ENCODE measurements at places on chromosomes 7 and 10.
A peak's percentile ranks its signal among the peaks of the same experiment; 100 is the strongest.

GRCh38 chr7:71507680-71508602 lies 376.0 kb downstream of the GALNT17 start:
- DNase-seq, result no peak

GRCh38 chr7:155811560-155811894 lies 736 bp downstream of the SHH start:
- DNase-seq, result no peak

GRCh38 chr7:485188-486081 lies 34.2 kb downstream of the PDGFA start:
- DNase-seq, result no peak

DNA sequence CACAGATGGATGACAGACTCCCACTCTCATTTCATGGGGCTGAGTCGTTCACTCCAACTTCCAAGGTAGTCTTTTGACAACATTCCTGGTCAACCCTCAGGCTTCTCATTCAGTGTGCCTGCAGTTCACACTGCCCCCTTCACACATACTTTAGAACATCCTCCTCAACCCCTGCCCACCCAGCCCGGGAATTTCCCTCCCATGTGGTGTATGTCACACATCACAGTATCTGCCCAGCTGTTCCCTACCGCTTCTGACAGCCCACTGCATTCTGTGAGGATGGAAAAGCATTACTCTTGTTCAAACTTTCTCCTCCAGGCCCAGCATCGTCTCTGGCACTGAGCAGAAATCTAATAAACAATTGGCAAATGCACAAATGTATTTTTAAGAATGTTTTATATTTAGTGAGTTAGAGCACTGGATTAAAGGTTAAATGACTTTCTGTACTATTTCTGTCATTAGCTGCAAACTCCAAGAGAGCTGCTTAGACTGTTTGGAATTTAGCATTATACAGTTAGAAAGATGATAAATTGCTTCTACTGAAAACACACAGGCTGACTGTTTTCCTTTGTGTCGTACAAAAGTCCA lies 110.4 kb downstream of the SFMBT2 start:
- DNase-seq, result no peak

DNA sequence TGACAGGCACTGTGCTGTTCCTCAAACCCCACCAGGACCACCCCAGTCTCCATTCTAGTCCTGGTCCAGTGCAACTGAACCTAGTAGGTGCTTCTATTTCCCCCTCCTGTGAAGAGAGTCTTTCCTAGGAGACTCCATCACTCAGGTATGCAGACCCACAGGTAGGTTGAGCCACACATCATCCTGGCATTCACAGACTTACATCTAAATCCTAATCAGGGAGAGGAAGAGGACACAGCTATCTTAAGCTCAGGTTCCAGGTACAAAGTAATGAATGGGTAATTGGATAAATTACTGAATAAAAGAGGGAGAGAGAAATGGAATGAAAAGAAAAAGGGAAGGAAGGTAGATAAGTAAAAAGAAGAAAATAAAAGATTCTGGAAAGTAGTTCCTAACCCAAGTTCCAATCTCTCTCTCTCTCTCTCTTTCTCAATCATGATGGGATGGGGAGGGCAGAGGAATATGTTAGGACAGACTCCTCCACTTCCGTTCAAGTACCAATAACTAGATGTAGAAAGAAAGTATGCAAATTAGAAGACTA lies 139.8 kb upstream of the NAMPT start:
- no peak for DNase-seq

- no peak for DNase-seq
These were observed 9.2 kb downstream of the ZNF775 start for GRCh38 chr7:150388306-150388705.

GRCh38 chr10:12193193-12193592 lies 2.5 kb downstream of the NUDT5 start:
- DNase-seq, result peak; percentile 44

GRCh38 chr7:141952461-141952860 lies 5.7 kb upstream of the CLEC5A start:
- DNase-seq, result peak; percentile 15

GRCh38 chr10:80473692-80474596 lies 19.8 kb downstream of the TSPAN14 start:
- no peak for DNase-seq

- DNase-seq, result no peak
These were observed 100.0 kb upstream of the TRIM24 start for GRCh38 chr7:138359870-138360559.

DNA sequence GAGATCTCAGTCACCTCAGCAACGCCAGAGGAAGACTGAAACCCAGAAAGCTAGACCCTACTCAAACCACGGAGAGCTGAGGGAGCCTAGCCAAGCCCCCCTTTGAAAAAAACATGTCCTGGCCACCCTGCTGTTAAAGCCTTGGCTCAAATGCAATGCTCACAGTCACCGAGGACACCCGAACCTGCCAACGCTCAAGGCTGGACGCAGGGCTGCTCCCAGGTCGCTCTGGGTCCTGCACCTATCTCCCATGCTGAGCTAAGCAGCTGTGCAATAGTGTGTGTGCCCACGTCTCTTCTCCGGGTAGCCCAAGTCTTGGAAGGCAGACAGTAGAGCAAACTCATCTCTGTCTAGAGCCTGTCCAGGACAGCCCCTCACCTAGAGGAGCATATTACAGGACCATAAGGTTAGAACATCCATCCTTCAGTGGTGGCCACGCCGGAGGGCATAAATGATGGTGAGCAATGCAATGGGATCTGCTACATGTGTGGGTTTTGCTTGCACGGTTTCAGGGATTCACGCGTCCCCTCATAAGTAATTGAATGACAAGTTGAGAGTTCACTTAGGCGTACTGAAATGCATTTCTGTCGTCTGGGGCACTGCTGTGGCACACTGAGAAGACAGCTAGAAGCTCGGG lies 94.2 kb upstream of the DDC start:
- no peak for DNase-seq

DNA sequence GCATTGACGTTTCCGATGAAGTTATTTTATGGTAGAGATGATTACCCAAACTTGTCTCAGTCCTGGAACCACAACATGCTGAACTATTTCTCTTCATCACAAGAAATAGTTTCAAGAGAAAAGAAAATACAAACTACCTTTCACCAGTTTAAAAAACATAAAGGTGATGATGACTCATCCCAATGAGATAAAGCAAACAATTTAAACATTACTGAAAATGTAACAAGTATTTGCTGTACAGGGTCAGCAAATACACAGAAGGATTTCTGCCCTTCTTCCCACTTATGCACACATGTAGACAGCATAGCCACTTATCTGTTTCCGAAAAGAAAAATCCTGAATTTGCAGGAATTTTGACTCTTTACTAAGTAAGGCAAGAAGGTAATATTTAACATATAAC lies 50.8 kb downstream of the RHOBTB1 start:
- no peak for DNase-seq

GRCh38 chr10:68403701-68404100 lies 3.4 kb downstream of the RUFY2 start:
- DNase-seq, result no peak

DNA sequence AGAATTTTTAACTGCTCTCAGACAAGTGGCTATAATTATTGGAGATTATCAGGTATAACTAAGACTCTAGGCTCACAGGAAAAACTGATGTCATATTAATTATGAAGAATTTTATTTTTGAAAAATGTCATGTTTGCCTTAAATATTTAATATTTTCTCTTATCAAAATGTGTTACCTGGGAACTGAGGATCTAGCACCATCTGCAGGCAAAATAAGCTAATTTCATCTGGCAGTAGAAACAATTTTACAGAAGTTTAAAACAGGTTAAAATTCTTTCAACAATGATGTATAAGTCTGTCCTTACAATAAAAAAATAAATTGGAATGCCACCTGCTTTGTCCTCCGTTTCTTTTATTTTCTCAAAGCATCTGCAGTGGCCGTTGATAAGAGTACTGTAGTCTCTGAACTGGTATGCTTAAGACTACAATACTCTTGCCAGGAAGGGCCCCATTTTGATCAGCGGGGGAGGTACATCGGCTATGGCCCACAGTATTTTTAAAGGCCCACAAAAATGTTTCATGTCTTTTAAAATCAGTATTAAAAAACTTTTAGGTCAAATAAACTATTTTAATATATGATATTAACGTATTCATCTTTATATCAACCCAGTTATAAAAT lies 81.3 kb downstream of the VWDE start:
- DNase-seq, result no peak
